ENCODE measurements at places on chromosomes 5 and 9. TPM values are rescaled to one million over a fixed set of nuclear protein-coding genes. Genes with fewer than 3 reads are reported as not detected.

DNA sequence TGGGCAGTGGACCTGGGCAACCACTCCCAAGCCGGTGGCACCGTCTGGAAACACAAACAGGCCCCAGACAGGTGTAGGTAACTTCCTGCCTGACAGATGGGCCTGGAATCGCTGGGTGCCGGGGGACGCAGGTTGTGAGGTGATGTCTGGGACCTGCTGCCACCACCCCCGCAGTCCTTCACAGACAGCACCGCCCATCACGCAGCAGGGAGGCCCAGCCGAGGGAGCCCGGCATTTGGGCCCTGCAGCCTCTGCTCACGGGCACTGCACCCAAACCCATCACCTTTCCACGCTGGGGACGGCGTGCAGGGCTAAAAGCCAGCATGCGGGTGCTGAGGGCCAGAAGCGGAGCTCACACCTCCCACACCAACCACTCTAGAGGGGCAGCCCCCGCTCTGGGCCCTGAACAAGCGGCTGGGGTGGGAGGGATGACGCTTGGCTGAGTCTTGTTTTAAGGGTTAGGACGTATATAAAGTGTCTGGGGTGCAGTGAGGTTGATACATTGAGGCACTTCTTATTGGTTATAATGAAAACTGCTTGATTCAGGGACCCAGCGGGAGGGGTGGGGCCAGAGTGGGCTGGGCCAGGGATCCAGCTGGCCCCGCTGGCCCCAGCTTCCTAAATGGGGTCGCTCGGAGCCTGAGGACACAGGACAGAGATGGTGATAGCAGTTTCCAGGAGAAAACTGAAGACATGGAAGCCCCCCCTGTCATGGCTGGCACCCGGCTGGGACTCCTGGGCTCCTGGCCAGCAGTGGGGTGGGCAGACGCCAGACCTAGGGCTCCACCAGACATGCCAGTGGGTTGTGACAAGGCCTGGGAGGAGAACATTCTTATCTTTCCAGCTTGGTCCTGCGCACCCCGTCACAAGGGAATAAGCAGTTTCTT, 11.3 kb downstream of the MYMK start:
- DNase-seq = no peak

DNA sequence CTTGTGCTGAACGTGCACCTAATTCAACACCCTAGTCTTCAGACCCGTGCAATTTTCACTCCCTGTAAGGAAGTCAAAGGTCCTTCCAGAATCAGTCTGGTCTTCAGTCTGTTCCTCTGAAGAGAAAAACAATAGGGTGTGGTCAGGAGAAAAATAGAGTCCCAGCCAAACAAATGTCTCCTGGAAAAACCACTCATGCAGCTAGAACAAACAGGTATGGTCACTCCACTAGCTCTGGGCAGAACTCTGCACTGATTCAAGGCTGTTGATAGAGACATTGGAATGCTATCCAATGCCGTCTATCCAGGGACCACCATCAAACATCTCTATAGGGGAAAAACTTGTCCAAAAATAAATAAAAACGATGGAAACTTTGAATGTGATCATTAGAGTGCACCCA, 81.8 kb upstream of the MAP3K1 start:
- DNase-seq = no peak

- no peak for DNase-seq
These were observed 102.4 kb downstream of the MED27 start for GRCh38 chr9:131977109-131977838.

GRCh38 chr5:19771174-19771835, 216.7 kb downstream of the CDH18 start:
- no peak for DNase-seq

FOXD4L3 gene
- total RNA-seq = not detected

DNA sequence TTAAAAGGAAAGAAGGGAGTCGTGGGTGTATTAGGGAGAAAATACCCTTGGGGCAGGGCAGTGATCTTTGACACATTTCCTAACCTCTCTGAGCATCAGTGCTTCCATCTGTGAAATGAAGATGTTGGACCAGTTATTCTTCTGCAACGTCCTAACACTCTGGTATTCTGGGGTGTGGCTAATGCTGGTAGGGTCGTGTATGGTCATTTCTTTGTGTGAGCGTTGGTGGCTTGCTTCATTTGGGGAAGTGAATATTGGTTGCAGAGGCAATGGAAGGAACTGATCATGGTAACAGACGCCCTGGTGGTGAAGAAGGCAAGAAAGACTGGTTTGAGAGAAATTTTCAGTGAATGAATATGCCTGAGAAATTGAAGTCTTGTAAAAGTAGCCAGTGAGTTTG, 67.9 kb upstream of the TTC23L start:
- no peak for DNase-seq

- peak; percentile 54 for DNase-seq
These were observed 696 bp downstream of the CCL28 start for GRCh38 chr5:43411495-43411894.

IFNW1 gene
- not detected for total RNA-seq

DNA sequence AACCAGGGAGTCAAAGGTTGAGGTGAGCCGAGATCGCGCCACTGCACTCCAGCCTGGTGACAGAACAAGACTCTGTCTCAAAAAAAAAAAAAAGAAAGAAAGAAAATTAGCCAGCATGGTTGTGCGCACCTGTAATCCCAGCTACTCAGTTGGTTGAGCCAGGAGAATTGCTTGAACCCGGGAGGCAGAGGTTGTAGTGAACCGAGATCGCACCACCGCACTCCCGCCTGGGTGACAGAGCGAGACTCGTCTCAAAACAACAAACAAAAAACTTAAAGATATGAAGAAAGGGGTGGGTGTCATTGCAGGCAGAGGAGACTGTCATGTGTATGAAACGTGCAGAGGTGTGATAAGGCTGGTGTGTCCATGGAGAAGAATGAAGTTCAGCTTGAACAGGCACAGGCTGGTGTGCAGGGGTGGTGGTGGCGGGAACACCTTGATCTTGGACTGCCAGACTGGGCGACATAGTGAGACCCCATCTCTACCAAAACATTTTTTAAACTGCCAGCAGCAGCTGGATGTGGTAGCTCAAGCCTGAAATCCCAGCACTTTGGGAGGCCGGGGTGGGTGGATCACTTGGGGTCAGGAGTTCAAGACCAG, 69.6 kb downstream of the UGCG start:
- DNase-seq = no peak

TPRN gene
- total RNA-seq = 124 TPM

GRCh38 chr5:91436241-91436640, 53.1 kb upstream of the ARRDC3 start:
- no peak for DNase-seq

DNA sequence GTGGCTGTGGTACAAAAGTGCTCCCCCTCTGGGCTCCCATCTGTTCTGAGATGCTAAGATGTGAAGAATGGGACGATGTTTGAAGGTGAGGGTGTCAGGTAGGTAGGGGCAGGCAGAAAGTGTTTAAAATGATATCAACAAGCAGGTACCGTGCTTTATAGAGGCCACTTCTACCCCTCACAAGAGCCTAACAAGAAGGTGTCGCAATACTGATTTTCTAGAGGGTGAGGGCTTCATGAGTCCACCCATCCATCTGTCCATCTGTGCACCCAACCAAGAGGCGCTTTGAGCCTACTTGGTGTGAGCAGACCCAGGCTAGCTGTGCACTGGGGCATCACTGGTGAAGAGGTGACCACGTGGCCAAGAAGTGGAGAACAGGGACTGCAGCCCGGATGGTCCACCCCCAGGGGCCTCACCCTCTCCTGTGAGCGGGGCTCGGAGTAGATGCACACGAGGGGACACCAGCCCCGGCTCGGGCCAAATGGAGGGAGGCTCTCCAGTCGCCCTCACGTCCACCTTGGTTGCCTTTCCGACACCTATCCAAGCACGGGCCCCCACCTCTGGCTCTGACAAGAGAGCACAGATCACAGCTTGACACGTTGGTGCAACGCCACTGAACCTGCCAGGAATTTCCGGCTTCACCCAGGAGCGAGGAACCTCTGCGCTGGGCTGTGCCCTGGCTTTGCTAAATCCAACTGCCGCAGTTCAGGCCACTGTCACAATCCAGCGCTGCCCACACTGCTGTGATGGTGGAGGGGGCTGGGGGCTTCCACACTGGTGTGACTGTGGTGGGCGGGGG, 34.5 kb downstream of the CRB2 start:
- no peak for DNase-seq

GRCh38 chr5:93141969-93142368, 439.1 kb downstream of the NR2F1-AS1 start:
- DNase-seq = no peak

DNA sequence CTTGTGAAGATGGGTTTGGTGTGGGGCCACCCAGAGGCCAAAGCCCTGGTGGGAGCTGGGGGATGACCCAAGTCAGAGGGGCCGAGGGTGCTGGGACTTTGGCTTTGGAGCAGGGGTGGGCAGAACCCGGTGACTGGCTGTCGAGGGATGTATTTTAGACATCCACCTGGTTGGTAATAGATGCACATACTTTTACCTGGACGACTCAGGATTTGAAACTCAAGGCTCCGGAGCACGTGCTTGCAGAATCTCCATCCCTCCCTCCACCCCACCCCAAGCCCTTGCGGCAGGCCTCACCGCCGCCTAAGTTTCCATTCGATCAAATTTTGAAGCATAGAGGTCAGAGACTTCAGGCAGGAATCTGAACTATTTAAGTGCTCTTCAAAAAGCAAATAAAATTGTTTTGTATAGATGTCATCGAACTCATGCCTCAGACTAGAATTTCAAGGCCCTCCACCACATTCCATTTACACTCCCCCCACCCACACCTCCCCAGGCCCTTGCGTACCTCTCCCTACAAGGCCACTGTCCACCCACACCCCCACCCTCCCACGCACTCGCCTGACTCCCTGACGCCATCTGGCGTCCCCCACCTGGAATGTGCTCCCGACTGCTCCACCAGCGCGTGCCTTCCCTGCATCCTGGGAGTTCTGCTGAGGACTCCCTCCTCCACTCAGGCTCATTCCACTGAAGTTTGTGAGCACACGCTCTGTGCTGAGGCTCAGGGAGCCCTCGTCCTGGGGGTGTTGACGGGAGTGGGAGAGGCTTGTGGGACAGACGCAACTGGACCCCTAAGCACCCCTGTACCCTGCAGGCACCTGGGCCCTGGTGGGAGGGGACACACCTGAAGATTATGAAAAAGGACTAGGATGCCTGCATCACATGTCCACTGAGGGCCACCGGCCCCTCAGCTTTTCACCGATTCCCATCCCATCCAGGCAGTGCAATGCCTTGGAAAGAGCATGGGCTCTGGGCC, 56.4 kb upstream of the RPL26L1 start:
- DNase-seq = peak; percentile 60

- peak; percentile 85 for DNase-seq
These were observed 1.1 kb upstream of the BASP1 start for GRCh38 chr5:17216176-17216973.

- DNase-seq = no peak
These were observed 116.0 kb upstream of the LMX1B start for GRCh38 chr9:126497660-126498275.

GRCh38 chr5:173745123-173745522, 128.7 kb upstream of the BOD1 start:
- DNase-seq = no peak

GRCh38 chr9:85949586-85950335, 8.8 kb downstream of the NAA35 start:
- no peak for DNase-seq

DNA sequence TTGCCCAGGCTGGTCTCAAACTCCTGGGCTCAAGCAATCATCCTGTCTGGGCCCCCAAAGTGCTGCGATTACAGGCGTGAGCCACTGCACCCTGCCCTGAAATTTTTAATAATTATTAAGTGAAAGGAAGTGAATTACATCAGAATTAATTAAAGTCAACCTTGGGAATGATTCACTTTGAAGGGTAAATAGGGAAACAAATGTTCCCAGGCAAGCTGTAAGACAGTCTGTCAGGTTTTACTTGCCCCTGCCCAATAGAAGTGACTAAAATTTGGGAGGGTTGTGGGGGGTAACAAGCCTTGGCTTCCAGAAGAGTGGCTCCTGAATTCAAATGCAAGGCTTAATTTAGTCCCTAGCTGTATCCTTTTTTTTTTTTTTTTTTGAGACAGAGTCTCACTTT, 1.3 kb upstream of the LIX1 start:
- DNase-seq = no peak

CDH9 gene
- total RNA-seq = not detected

DNA sequence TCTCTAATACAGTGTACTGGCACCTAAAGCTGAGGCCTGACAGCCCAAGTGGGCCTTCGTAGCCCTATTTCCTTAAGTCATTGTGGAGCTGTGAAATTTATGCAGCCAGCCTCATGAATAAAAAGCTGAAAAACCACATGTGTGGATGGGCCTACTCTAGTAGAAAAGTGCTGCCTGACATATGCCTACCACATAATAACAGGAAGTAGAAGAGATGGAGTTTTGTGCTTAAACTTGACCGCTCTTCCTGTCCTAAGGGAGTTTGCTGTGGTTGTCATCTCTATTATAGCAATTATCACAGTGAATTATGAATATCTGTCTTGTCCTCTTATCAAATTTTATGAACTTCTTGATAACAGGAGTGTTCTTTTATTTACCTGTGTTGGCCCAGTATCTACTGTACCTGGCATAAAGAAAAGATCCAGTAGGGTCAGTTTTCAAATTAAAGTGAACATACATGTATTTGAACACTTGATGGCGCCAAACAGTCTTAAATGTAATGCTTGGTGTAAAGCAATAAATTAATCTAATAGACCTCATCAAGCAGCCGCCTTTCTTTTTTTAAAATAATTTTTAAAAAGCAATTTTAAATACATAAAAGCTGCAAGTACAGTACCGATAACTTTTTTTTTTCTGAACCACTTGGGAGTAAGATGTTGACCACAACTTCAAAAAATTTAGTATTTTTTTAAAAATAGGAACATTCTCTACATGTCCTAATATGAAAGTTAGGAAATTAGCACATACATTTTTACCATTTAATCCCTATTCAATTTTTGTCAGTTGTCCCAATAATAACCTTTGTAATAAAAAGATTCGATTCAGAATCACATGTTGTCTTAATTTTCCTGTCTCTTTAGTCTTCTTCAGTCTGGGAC, 51.0 kb downstream of the FKTN start:
- DNase-seq = no peak

OTP gene
- total RNA-seq = not detected

CD274 gene
- total RNA-seq = 1.6 TPM

- DNase-seq = no peak
These were observed 35.8 kb upstream of the CDH6 start for GRCh38 chr5:31157720-31158119.

ROR2 gene
- total RNA-seq = 9.1 TPM

FBN2 gene
- total RNA-seq = 1.9 TPM

GRCh38 chr5:164139423-164139822, 634.0 kb downstream of the MAT2B start:
- DNase-seq = no peak

MELK gene
- 39.8 TPM for total RNA-seq

GRCh38 chr5:78651468-78651867, 2.9 kb upstream of the LHFPL2 start:
- no peak for DNase-seq

SHOC1 gene
- total RNA-seq = 0.37 TPM

DPYSL3 gene
- 32.2 TPM for total RNA-seq

DNA sequence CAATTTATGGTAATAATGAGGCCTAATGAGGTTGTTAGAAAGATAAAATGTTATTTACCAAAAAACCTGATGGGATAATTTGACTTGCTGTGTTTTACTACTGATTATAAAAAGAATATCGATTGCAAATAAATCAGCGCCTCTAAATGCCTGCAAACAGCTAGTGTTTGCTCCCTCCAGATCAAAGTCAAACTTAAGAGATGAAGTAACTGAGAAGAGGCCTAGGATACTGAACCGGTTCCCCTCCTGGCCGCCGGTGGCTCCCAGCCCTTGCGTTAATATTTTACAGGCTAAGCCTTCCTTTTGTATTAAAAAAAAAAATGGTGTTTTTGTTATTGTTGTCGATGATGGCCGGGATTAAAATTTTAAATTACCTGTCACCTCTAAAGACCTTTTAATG, 2.6 kb downstream of the IRX1 start:
- DNase-seq = no peak

ECSCR gene
- total RNA-seq = 2.2 TPM

NOXA1 gene
- total RNA-seq = 27.5 TPM

GRCh38 chr5:90056911-90057705, 352.4 kb downstream of the CETN3 start:
- DNase-seq = no peak
